ENCODE measurements at places on chromosomes 3 and 15. TPM values are rescaled to one million over a fixed set of nuclear protein-coding genes. Genes with fewer than 3 reads are reported as not detected.

Gene GMNC
- not detected for total RNA-seq

Gene SCAANT1
- total RNA-seq, result not detected

Gene AADAC
- not detected for total RNA-seq

Gene ACOX2
- total RNA-seq, result not detected

Gene PARL
- 96.3 TPM for total RNA-seq

Gene SHC4
- 11.6 TPM for total RNA-seq

Gene RYK
- 21.4 TPM for total RNA-seq

Gene PDZRN3
- total RNA-seq, result not detected

Gene TASOR
- 61.0 TPM for total RNA-seq

Gene PP2D1
- not detected for total RNA-seq

Gene AHSG
- not detected for total RNA-seq

Data from activated CD8-positive, alpha-beta memory T cell treated with anti-CD3 and anti-CD28 coated beads for 36 hours (primary cell).